ENCODE measurements at places on chromosomes 2 and 18. TPM values are rescaled to one million over a fixed set of nuclear protein-coding genes. Genes with fewer than 3 reads are reported as not detected.

- DNase-seq: no peak
Measured at GRCh38 chr2:204019572-204020501, 83.3 kb downstream of the ICOS start.

- DNase-seq: no peak
Measured at GRCh38 chr18:13539843-13540476, 186.4 kb downstream of the FAM210A start.

DNA sequence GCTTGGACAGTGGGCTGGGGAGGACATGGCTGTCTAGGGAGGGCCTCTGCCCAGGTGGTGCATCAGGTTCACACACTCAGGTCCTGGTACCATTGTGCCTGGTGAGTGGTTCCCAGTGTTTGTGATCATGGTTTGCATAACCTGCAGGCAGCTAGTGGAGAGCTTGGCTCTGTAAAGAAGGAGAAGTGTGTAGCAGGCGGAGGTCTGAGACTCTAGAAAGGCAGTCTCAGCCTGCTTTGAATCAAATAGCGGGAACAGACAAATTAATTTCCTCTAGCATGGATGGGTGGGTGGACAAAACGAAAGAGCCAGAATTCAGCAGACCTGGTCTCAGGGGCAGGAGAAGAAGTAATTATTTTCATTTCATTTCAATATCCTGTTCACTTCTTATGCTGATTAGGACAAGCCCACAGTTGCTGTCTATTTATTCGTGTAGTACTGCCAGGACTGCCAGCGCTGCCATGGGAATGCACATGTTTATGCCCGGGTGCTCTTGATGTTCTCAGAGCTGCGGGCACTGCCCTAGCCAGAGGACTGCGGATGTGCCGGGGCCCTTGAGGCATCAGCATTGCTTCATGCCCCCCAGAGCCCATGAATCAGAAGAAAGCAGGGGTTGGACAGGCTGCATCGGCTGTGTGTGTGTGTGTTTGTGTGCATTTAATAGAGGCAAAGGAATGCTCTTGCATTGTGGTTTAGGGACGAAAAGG, 45.4 kb upstream of the DLX2 start:
- no peak for DNase-seq

DNA sequence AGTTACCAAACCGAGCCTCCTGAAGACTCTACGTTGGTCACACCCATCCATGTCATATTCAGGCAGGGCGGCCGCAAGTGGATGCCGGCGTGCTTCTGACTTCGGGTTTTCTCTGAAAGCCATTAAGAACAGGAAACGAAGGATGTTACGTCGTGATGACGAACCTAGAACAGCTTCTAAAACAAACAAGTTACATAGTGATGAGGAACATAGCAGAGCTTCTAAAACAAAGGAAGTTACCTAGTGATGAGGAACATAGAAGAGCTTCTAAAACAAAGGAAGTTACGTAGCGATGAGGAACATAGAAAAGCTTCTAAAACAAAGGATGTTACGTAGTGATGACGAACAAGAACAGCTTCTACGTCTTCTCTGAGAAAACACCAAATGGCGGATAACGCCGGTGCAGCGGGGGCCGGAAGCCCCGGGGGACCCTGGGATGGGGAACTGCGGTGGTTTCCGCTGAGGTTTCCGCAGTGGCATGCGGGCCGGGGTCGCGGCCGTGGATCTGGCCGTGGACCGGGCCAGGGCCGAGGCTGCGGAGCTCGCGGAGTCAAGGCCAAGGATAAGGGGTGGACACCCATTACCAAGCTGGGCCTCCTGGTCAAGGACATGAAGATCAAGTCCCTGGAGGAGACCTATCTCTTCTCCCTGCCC, 141.1 kb downstream of the SOCS6 start:
- DNase-seq: no peak

DNA sequence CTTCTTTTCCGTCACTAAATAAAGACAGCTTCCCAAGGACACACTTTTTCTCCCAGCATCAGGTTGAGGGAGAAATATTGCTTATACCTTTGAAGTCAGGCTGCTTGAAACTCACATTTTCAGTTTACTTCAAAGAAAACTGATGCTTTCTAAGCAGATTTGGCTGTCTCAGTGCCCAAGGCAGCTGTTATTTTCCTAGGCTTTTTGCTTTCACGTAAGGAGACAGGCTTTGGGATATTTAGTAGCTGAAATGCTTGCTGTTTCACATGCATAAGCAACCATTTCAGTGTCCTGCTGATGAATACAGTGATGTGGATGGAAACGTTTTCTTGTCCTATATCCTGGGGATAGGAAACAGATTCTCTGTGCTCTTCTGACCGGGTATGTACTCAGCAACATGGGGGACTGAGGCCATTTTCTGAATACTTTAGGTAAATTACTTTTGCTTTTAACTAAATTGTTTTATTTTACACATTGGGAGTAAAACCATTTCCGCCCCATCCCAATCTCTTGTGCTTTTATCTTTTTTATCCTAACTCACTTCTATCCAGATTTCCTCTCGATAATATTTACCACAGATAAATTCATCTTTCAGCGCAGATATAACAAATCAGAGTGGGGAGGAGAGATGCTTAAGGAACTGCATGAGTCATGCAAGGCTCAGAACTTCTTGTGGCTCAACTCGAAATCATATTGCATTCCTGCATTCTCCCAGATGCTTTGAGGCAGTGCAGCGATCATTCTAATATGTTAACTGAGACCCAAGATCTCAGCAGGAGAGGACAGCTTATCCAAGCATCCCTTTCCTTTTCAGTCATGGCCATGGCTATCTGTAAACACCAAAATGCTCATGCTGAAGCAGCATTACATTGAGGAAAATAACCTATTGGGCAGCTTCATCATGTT, 22.2 kb downstream of the GALR1 start:
- DNase-seq: no peak

DNA sequence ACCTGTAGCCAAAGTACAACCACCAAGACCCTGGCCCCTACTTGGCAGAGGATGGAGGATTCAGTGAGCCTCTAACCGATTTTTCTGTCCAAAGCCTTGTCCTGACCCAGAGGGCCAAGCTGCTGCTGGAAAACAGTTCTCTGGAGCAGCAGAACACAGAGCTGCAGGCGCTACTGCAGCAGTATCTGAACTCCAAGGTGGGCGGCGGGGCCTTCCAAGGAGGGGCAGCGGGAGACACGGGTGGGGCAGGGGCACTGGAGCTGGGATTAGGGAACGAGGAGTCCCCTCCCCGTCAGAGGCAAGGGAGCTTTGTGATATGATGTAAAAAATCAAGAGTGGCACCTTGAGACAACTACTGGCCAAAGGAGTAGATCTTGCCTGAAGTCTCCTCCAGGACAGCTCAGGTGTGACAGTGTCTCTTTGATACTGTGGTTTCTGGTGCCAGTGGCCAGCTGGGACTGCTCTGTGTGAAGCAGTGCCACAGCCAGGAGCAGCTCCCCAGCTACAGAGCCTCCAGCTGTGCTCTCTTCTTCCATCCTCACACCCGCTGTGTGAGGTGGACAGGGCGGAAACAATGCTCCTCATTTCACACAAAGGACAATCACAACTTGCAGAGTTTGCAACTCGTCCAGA, 22.8 kb downstream of the OTOF start:
- DNase-seq: no peak

DNA sequence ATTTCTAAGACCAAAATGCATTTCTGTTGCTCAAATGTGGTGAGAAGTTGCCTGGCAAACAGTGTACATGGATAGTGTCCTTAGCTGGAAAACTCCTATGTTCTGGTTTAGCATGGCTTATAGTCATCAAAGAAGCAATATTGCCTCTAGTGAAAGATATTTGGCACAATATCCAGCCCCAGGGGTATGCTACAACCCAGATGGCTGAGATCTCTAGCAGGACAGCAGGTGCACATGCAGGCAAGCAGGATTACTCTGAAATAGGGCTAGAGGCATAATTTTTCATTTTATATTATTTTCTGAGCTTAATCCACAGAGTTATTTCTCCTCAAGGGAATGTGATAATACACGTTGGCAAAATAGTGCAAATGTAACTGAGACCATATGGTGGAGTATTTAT, 34.0 kb downstream of the CCDC195 start:
- no peak for DNase-seq

GRCh38 chr2:203062126-203062525, 47.5 kb downstream of the NBEAL1 start:
- no peak for DNase-seq

DNA sequence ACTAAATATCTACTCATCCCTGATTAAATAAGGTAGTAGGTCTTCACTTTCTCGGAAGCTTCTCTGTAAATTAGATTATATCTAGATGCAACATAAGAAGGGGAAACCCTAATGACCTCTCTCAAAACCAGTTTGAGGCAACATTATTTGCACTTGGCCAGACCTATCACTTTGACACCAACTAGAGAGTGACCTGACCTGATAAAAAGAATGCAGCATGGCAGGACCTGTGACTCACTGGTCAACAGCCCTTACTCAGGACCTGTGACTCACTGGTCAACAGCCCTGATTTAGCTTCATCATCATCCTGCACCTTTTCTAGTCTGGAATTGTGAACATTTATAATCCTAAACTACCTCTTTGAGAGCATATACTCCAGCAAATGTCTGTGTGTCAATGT, 1957.7 kb upstream of the CELF4 start:
- no peak for DNase-seq

- DNase-seq: no peak
Measured at GRCh38 chr2:206328974-206329373, 54.5 kb downstream of the ZDBF2 start.

DNA sequence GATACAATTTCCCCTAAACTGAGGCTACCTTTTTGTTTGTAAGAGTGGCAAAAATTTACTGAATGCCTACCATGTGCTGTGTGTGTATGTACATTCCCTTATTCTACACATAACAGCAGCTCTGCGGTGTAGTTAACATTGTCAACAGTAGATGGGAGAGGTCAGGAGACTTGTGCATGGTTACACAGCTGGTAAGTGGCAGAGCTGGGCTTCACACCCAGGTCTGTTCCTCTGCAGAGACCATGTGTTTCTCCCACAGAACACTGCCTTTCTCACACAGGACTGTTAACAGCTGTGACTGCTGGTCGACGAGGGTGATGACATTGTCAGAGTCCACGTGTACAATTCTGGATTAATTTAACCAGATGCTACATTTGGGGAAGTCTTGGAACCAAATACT, 49.1 kb downstream of the EML6 start:
- no peak for DNase-seq

DNA sequence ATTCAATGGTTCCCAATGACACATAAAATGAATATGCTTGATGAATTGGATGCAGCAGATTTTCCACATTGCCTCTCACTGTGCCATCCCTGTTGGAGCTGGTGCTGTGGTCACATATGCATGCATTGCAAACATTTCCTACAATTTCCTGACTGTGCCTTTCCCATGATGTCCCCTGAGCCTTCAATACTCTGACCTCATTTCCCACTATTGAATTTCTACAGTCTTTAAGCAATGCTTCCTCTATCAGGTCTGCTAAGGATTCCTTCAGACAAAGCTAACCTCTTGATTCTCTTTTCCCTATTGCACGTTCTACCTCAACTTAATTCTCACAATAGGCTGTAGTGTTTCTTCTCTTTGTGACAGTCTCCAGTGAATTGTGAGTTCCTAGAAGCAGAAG, 342.5 kb upstream of the CRIM1 start:
- no peak for DNase-seq

- DNase-seq: no peak
Measured at GRCh38 chr2:85457877-85458316, 39.4 kb downstream of the SH2D6 start.

DNA sequence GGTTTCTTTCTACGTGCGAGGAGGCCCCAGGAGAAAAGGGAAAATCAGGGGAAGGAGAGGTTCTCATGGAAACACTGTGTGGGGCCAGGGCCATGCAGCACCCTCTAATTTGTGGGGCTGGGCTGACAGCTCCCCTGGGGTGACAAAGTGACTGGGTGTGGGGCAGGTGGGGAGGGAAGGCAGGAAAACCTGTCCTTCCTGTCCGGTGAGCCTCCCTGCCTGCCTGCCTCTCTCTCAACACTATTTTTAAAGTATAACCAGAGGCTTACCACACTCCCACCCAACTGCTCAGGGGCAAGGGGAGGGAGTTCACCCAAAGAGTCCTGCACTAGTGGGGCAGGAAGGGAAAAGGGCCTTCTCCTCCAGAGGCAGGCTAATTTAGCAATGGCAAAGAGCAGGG, 10.5 kb upstream of the EPAS1 start:
- DNase-seq: no peak

GRCh38 chr2:210443527-210443926, 33.0 kb downstream of the LANCL1 start:
- no peak for DNase-seq

- no peak for DNase-seq
Measured at GRCh38 chr2:58515827-58516573, 274.9 kb upstream of the FANCL start.

DNA sequence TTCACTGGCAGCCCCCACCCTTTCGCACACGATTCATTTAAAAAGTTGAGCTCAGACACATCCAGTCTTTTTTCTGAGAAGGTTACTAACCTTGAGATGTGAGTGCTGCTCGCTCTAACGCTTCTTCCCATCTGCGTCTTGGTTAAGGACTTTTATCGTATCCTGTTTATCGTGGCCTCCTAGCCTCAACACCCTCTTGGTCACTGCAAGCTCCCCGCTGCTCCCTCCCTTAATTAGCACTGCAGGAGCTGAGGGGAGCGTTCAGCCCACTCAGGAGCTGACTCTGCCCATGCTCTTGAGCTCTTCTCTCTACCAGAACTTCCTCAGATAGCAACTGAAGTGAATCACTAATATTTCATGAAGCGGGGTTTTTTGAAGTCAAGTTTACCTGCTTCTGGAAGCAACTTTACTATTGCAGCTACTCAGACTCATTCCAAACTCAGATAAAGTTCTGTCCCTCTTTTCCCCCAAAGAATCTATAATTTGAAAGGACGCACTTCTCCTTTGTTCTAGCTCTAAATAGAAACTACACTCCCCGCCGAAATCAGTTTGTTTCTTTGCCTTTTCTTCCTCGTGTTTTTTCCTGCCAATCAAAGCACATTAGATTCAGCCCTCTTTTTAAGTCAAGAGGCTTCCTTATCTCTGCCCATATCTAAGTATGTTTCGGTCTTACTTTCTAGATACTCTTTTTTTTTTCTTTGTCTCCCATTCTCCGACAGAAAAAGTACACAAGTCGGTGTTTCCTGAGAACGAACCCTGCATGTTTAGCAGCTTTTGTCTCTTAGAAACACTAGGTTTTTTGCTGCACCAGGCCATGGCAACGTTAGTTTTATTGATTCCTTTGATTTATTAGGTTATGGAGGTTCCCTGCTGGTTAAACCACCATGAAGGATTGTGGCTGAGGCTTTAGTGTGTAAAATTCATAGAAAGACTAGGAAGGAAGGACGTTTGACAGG, 9.3 kb upstream of the CD226 start:
- no peak for DNase-seq

GRCh38 chr2:109238580-109238979, 109.6 kb downstream of the SH3RF3 start:
- DNase-seq: no peak

The TUBA4B gene
- not detected for polyA plus RNA-seq

The IMP4 gene
- 252 TPM for polyA plus RNA-seq

The XIRP2 gene
- 0.02 TPM for polyA plus RNA-seq

The AQP4 gene
- polyA plus RNA-seq: not detected

The POTEC gene
- polyA plus RNA-seq: not detected

The STPG4 gene
- 0.20 TPM for polyA plus RNA-seq

The PLCD4 gene
- 8.5 TPM for polyA plus RNA-seq

The LRPPRC gene
- polyA plus RNA-seq: 38.8 TPM

The UGT1A10 gene
- polyA plus RNA-seq: not detected
